Naive thymus-derived CD4-positive, alpha-beta T cell (primary cell): ENCODE measurements at places on chromosomes 5 and 9. TPM values are rescaled to one million over a fixed set of nuclear protein-coding genes. Genes with fewer than 3 reads are reported as not detected.

DNA sequence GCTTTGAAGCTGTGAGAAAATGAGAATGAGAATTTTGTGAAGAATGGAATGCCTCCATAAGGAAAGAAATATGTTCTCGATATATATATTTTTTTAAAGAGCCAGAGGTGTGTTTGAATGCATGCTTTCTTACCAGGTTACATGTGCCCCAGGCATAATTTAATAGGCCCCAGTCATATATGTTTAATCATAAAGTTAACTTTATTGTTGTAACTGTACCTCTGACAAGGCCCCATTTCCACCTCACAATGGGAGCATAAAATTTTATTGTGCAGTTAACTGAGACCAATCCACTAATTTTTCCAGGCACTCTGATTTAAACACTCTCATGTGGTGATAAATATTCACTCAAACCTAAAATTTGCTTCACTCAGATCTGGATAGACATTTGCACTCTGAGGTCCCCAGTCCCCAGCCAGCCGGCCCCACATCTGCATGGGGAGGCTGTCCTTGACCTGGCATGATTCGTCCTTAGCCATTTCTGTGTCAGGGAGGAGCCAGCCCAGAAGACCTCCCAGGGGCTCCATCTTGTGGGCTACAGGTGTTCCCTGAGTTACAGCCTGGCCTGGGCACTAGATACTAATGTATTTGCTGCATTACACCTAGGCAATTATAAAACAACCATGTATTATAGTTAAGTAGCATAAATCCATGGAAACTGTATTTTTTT lies 245.8 kb downstream of the MTRR start:
- H3K36me3 ChIP-seq: no peaks in the 10 kb centered on the region
- H3K4me1 ChIP-seq: no peaks in the 10 kb centered on the region
- H3K27ac ChIP-seq: no peak overlapping the region
- no peak overlapping the region for H3K4me3 ChIP-seq
- no peaks in the 10 kb centered on the region for H3K27me3 ChIP-seq
- DNase-seq: no peak

GRCh38 chr5:81971111-81971711 lies 612 bp upstream of the ATG10 start:
- no peaks in the 10 kb centered on the region for H3K27me3 ChIP-seq
- DNase-seq: peak; percentile 73
- peak overlapping the region; percentile 97 for H3K27ac ChIP-seq
- H3K4me3 ChIP-seq: peak overlapping the region; percentile 67

- no peaks in the 10 kb centered on the region for H3K36me3 ChIP-seq
- no peaks in the 10 kb centered on the region for H3K27me3 ChIP-seq
- no peak overlapping the region for H3K4me3 ChIP-seq
Measured at GRCh38 chr9:126592461-126592860, 21.3 kb upstream of the LMX1B start.

- no peak overlapping the region for H3K4me3 ChIP-seq
- no peak overlapping the region for H3K27ac ChIP-seq
- no peaks in the 10 kb centered on the region for H3K4me1 ChIP-seq
- H3K27me3 ChIP-seq: no peaks in the 10 kb centered on the region
- H3K36me3 ChIP-seq: peaks cover 23% of the 10 kb centered on the region
Measured at GRCh38 chr5:176499273-176499672, 37.9 kb downstream of the RNF44 start.

GRCh38 chr9:137297966-137298365 lies 4.1 kb downstream of the NRARP start:
- peaks cover 12% of the 10 kb centered on the region for H3K4me1 ChIP-seq
- no peak overlapping the region for H3K27ac ChIP-seq
- no peak overlapping the region for H3K4me3 ChIP-seq
- no peaks in the 10 kb centered on the region for H3K36me3 ChIP-seq
- DNase-seq: no peak
- peaks cover 15% of the 10 kb centered on the region for H3K27me3 ChIP-seq

DNA sequence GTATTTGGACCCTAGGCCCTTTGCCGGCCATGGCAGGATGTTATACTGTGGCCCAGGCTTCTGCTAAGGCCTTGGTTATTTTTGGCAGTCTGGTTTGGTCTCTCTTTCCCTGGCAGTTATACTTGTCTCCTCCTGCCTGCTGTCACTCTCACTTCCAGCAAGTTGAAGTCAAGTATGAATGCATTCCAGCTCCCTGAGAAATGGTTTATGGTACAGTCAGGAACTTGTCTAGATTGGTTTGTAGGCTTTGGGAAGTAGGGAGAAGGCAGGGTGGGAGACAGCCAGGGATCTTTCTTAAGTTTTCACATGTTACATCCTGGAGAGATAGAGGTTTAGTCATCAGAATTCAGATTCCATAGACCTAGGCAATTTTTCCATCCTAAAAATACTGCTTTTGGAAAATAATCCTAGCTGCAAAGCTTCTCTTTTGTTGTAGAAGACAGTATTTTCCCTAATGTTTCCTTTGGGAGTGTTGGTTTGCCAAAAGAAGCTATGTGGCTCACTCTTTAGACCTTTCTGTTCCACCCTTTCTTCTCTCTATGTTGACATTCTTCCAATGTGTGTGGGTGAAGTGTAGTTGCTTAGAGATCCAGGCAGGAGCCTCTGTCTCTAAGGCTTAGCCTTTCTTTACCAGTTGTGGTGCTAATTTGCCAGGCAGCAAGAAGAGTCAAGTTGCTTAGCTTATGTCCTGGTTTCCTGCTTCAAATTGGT lies 2.5 kb upstream of the KDM3B start:
- H3K27me3 ChIP-seq: no peaks in the 10 kb centered on the region
- H3K4me3 ChIP-seq: no peak overlapping the region
- H3K36me3 ChIP-seq: peaks cover 13% of the 10 kb centered on the region
- peaks cover 12% of the 10 kb centered on the region for H3K4me1 ChIP-seq

Gene BTNL8
- total RNA-seq: not detected
